ENCODE measurements at places on chromosomes 3 and 15.

DNA sequence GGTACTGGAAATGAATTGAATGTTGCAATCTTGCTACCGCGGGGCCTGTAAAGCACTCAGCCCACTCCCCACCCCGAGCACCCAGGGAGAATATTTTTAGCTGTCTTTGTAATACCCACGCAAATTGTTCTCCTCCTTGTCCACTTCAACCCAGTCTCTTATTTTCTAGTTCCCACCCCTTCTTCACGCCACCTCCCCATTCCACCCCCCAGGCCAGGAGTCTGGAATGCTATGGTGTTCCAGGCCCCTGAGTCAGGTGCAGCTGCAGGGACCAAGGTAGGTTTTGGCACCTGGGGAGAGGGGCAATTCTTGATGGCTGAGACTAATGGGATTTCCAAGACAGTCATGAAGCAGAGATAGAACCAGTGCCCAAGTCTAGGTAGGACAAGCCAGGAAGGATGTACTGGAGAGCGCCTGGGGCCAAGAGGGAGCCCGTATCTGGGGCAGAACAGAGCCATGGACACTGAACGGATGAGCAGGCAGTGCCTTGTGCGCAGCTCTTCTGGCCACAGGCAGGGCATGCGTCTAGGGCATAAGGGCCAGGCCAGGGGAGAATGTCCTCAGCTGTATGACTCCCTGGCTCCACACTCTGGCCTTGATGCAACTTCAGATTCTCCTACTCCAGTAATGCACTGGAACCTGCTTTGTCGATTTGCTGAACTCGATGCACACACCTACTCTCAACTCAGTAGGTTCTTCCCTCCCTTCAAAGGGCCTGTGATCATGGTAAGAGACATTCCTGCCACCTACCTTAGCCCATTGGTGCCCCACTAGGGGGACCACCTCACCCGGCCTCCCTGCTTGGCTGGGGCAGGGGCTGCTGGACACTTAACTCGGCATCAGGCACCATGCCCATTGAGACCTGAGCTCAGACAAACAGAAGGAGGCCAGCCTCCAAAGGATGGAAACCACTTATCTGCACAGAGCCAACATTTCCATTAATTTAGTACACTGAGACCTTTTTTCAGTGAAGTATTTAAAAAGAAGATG is 34.6 kb upstream of the MAGEF1 start:
- no peak for DNase-seq

- no peak for DNase-seq
These were observed 69.8 kb downstream of the FGF7 start for GRCh38 chr15:49492830-49493229.

- no peak for DNase-seq
These were observed 11.2 kb downstream of the PPCDC start for GRCh38 chr15:75034615-75035014.

DNA sequence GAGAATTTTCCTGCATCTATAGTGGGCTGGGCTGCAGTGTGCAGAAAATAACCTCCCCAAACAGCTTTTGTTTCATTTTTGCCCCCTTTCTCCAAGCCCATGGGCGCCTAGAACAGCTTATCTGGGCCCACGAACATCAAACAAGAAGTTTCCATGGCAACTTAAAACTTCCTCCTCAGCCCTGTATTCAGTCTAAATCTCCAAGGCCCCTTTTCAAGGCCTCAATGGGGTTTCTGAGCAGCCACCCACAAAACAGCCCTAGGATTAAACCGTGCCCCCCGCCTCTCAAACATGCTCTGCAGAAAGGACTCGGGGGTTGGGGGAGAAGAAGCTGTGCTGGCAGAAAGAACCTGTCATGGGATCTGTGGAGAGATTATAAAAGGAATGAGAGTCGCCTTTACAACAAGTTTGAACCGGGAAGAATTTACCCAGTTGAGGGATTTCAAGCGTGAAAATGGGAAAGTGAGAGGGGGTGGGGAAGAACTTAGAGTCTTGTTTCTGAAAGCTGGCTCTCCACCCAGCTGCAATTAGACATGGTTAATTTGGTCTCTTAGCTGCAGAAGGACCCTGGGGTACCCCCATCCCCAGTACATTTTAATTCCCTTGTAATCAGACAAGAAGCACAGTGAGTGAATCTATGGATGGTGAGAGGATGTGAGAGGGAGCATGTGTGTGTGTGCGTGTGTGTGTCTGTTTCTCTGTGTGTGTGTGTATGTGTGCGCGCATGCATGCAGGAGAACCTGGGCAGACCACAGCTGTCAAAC is 4.3 kb upstream of the FAM107A start:
- no peak for DNase-seq

DNA sequence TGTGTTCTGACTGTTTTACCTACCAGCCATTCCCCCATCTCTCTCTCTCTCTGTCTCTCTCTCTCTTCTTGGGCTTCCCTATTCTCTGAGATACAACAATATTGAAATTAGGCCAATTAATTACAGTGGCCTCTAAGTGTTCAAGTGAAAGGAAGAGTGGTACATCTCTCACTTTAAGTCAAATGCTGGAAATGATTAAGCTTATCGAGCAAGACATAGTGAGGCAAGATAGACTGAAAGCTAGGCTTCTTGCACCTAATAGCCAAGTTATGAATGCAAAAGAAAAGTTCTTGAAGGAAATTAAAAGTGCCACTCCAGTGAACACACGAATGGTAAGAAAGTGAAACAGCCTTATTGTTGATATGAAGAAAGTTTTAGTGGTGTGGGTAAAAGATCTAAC is 21.3 kb downstream of the SNRK start:
- DNase-seq = no peak

- no peak for DNase-seq
These were observed 33.6 kb downstream of the KCNMB2 start for GRCh38 chr3:178569826-178570225.

DNA sequence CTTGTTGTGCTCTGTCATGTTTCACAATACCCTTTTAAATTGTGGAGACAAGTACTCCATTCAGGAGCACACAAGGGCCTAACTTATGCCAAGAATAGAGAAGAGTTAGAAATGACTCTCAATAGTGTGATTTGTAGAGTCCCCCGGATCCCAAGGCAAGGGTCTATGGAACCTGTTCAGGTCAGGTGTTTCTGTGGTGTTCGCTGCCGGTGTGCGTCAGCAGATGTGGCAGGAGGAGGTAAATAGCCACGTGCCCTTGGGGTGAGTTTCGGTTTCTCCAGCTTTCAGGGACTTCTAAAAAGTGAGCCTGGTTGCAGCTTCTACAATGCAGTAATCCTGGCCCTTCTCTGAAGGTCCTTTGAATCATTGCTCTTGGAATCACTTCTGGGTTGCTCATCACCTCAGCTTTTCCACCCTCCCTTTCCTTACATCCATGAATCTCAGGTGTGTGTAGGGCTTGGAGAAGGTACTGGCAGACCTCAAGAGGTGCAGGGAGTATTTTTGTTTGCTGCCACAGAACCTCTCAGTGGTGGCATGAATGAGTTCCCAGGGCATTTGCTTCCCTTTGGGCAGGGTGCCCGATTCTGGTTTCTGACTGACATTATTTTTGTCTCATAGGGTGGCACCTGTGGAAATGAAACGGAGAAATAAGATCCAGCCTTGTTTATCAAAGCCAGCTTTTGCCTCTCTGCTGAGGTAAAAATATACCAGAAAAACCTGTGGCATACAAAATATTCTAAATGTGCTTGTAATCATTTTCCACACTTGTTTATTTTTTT is 7.3 kb downstream of the ST3GAL6 start:
- DNase-seq = no peak

DNA sequence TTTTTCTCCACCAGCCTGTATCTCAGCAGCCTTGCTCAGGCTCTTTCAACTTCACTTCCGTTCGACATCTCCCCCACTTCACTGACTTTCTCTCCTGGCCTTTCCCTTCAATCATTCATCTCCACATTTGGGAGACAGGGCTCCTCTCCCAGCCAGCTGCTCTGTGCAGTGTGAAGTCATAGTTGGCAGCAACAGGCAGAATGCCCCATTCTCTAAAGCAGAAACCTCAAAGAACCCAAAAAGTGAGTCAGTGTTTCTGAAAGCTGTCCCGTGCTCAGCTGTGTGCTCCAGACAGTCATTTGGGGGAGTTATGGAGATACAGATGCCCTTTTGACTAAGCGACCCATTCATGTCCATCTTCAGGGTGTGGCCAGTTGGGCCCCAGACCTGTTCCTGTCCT is 54.3 kb downstream of the NTRK3 start:
- DNase-seq = no peak

DNA sequence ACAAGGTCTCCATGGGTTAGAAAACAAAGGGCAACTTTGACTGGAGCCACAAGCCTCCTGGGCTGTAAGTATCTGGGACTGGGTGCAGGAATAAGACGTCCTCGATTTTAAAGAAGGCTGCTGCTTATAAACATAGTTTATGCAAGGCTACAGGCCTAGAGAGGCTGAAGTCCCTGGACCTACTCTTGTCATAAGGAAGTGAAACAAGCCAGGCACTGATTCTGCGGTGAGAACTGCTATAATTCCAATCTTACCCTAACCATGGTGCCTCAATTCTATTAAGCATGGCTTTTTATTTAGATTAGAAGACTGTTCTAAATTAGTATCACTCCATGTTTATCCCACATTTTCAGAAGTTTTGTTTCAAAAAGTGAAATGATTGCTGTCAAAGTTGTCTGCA is 777.6 kb downstream of the PLOD2 start:
- no peak for DNase-seq

GRCh38 chr3:127426444-127427153 is 138.8 kb upstream of the PRR20G start:
- no peak for DNase-seq

DNA sequence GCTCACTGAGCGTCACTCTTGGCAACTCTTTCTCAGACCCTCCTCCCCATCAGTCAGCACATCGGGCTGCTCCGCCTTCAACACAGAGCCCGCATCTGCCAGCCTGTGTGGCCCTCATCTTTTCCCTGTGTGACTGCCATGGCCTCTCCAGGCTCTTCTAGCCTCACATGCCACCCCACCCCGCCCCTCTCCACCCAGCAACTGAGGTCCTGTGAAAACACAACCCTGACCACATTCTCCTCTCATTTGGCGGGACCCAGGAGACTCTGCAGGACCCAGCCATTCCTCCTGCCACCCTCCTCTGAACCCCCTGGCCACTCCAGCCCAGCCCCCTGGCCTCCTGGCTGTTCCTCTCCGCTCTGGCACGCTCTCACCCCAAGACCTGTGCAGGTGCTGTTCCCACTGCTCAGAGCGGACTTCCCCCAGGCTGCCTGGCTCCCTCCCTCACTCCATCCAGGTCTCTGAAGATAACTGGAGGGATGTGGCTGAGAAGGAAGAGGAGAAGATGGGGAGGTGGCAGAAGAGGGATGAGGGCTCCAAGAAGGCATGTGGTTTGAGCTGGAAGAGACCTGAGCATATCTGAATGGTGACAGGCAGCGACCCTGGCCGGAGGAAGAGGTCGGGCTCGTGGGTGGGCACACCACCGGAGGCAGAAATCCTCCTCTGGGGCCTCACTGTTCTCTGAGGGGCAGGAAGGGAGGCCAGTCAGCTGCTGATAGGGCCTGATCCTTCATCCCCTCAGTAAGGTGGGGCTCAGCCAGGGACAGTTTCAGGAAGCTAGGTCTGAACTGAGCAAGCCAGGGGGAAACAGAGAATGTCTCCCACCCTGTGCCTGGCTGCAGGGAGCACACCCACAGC is 111.2 kb upstream of the RPL32 start:
- no peak for DNase-seq

GRCh38 chr3:152438181-152438580 is 169.5 kb downstream of the MBNL1 start:
- no peak for DNase-seq

Data from activated CD4-positive, alpha-beta T cell treated with anti-CD3 and anti-CD28 coated beads, Interleukin-2, Interleukin-6, amounts not matched to agents 100 ng/mL and 50 ng/mL, durations not matched to agents 16 hours and 8 hours (primary cell).